ENCODE measurements at places on chromosomes 2 and 18.

DNA sequence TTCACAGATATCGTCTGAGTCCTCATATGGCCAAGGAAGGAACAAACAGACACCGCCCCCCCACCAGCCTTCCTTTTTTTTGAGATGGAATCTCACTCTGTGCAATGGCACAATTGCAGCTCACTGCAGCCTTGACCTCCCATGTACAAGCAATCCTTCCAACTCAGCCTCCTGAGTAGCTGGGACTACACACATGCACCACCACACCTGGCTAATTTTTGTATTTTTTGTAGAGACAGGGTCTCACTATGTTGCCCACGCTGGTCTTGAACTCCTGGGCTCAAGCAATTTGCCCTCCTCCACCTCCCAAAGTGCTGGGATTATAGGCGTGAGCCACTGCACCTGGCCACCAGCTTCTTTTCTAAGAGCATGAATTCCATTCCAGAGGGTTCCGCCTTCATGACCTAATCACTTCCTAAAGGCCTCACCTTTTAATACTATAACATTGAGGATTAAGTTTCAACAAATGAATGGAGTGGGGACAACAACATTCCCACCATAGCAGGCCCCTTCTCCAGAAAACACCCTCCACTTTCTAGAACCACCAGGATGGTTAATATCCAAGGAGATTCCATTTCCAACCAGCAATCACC, 2.2 kb upstream of the TMBIM1 start:
- no peak for ATAC-seq

DNA sequence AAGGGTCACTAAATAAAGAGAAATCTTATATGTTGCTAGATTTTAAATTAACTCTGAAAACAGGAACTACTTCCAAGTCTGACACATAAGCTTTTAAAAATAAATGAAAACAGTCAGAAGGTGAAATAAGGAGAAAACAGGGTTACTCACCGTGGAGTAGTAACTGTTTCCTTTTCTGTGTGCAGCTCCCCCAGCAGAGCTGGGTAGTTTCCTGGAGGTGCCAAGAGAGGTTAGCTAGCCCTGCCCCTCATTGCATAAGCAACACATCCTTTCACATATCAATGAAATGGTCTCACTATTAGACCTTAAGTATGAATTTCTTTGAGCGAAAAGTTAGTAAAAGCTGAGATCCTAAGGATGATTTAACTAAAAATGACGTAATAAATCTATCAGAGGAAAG, 54.0 kb upstream of the GPR75 start:
- ATAC-seq, result peak; percentile 65

- ATAC-seq, result no peak
Measured at GRCh38 chr2:205582366-205582765, 99.9 kb upstream of the NRP2 start.

GRCh38 chr2:102004581-102004980, 12.8 kb downstream of the IL1R2 start:
- no peak for ATAC-seq

- no peak for ATAC-seq
Measured at GRCh38 chr18:56083097-56083521, 495.1 kb upstream of the TCF4 start.

GRCh38 chr18:26710470-26711096, 154.9 kb downstream of the AQP4 start:
- no peak for ATAC-seq

- ATAC-seq, result no peak
Measured at GRCh38 chr2:65922030-65922429, 489.6 kb upstream of the SPRED2 start.

DNA sequence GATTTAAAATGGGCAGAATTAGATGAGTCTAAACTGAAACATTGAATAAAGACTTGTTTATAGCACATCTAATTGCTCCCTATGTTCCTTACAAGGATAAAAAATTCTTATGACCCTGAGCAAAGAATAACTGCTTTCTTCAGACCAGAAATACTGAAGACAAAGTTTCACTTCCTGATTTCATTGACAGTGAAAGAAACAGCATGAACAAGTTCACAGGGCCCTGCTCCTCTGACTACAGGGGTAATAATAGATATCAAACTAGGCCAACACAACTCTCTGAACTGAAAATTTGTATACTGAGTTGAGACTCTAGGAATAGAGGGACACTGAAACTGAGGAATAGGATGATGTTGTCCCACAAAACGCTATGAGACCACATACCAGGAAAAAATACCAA, 1383.3 kb upstream of the CDH2 start:
- ATAC-seq, result no peak

DNA sequence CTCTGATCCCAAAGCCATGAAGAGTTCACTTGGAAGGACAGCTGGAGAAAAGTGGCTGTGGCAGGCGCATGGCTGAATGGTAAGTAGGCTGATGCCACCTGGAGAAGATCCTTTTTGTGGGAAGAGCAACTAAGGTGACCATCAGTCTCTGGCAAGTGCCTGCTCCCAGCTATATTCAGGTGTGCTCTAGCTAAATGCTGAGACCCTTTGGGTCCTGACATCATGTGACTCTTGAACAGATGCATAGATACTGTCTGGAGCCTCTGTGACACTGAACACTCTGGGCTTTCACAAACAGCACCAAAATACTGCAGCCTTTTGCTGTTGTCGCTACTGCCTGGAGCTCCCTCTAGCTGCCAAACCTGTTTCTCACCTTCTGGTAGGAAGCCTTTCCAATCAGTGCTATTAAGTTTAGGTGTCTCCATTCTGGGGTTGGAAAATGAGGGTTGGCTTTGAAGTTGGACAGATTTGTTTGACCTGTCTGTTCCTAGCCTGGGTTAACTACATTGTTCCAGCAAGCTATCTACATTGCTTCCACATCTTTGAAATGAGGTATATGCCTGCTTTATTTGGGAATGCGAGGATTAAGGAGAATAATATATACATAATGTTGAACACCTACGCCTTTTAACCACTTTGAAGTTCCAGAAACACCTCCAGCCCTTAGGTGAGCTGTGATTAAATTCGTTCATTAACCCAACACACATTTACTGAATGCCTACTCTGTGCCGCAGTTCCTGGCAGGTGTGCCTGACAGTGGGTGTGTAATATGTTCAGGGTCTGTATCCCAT, 3.1 kb downstream of the EGR4 start:
- ATAC-seq, result no peak

DNA sequence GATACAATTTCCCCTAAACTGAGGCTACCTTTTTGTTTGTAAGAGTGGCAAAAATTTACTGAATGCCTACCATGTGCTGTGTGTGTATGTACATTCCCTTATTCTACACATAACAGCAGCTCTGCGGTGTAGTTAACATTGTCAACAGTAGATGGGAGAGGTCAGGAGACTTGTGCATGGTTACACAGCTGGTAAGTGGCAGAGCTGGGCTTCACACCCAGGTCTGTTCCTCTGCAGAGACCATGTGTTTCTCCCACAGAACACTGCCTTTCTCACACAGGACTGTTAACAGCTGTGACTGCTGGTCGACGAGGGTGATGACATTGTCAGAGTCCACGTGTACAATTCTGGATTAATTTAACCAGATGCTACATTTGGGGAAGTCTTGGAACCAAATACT, 49.1 kb downstream of the EML6 start:
- ATAC-seq, result no peak

- no peak for ATAC-seq
Measured at GRCh38 chr2:9770308-9771100, 72.8 kb upstream of the TAF1B start.

GRCh38 chr2:102726128-102727087, 35.4 kb upstream of the TMEM182 start:
- ATAC-seq, result no peak

DNA sequence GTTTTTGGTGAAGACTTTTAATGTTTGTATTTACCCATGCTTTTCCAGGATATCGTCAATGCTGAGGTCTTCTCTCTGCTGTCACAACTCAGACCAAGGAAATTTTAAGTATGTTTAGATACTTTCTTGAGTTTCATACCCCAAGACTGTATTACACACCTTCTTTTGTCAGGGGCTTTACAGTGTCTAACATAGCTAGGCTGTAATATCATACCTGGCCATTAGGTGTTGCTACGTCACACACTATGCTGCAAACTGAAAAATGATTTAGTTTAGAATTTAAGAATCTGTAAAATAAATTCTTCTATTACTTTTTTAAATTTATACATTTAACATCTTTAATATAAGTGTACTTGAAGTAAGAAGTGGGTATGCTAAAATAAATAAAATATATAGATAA, 358.4 kb upstream of the NRP2 start:
- ATAC-seq, result no peak

DNA sequence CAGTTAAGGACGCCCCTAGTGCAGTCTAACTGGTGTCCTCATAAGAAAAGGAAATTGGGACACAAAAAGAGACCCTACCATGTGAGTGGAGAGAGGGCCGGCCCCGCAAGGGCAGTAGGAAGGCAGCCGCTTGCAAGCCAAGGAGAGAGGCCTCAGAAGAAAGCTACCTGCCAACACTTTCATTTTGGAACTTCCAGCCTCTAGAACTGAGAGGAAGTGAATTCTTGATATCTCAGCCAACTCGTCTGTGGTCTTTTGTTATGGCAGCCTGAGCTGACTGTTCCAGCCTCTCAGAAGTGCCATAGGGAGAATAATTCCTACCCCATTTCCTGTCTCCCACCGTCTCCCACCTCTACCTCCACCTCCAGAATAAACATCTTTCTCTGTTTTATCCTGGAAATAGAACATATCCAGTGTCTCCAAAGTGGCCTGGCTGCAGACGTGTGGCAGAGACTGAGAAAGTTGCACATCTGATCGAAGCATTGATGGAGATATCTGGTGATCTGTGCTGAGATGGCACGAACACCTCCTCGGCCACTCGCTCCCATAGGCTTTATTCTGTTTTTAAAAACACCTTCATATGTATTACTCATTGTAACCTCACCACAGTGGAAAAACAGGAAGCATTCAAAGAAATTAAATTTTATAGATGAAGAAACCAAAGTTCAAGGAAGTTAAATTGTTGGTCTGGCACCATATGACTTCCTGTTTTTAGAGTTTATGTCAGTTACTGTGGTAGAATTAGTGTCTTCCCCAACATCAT, 39.5 kb upstream of the MARCO start:
- ATAC-seq, result no peak

GRCh38 chr18:79866889-79867574, 69.3 kb downstream of the KCNG2 start:
- ATAC-seq, result no peak

DNA sequence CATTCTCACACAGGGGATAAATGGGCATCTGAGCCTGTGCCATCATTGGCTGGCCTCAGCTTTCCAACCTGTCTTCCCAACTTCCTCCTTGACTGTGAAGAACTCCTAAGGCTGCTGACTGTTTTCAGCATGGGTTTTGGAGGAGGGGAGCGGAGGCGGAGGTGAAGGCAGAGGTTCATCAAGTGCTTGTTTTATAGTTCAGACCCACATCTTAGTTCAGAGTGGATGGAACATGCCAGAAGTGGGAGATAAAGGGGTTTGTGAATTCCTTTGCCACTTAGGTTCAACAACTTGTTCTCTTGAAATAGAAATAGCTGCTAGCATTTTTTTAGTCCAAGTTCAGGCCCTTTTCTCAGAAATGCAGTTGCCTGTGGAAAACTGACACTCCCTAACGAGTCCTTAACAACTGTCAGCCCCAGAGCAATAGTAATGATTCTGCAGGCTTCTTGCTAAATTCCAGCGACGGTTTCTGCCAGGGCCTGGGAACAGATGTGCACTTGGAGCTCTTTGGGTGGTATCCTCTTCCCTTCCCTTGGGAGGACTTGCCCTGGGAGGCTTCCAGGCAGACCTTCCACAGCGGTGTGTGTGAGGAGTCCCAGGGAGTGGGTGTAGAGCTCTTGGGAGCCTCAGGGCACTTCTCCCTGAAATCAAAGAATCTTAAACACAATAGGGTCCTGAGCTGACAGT, 30.1 kb upstream of the ITGA6 start:
- no peak for ATAC-seq

GRCh38 chr2:215668378-215668775, 232.5 kb upstream of the FN1 start:
- no peak for ATAC-seq

- no peak for ATAC-seq
Measured at GRCh38 chr18:57705011-57705410, 83.4 kb upstream of the NARS1 start.

DNA sequence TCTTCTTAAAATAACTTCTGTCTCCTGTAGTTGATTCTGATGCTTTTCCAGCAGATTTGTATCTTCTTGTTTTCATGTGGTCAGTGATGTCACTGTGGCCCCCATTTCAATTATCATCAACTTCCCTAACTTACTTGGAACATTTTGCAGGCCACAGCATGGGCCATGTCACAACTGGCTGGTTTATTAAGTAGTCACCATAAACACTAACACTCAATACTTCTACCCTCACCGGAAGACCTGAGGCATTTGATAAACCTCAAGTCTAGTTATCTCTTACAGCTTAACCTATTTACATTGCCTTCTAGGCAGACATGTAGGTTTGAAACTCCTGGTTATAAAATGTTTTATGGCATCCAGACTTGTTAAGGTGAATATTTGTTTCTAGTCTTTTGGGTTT, 37.4 kb upstream of the PROKR1 start:
- no peak for ATAC-seq

DNA sequence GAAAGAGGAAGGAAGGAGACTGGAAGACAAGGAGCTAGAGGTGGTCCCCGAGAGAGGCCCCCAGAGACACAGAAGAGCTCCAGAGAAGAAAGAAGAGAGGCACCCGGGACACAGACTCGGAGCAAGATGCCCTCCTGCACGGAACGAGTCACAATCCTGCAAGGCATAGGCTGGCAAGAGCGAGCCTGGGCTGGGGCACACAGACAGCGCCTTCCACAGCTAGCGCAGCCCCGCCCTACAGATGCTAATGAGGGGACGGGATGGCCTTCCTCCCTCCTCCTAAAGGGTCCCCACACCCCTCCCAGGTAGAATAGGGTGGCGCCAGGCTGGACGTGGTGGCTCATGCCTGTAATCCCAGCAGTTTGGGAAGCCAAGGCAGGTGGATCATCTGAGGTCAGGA, 19.8 kb upstream of the GPR17 start:
- no peak for ATAC-seq

- ATAC-seq, result no peak
Measured at GRCh38 chr2:170736628-170737027, 21.5 kb downstream of the SP5 start.

GRCh38 chr2:217049956-217050355, 190.1 kb upstream of the TNP1 start:
- no peak for ATAC-seq

DNA sequence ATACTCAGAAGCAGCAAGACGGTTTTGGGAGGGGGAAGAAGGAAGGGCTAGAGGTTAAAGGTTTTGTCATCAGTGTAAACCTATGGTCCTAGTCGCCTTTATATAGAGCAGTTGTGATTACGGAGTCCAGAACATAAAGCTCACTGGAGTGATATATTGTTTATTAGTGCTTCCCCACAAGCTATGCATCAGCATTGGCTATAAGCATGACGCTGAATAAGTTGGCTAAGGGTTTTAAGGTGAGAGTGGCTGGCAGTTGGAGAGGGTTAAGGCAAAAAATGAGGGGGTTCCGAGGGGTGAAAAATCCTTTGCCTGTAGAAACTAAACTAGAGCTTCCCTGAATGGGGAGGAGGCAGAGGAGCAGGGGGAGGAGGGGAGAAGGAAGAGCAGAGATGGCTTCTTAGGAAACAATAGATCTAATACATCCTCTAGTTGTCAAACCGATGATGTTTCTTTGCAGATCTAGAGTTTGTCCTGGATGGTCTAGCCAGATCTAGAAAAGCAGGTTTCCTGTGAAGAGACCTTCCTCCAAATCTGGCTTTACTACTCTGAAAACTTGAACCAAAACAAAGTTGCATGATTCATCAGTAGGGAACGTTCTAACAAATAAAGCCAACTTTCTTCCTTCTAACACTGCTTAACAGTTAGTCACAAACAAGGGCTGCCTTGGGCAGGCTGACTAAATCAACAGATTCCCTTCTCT, 2.5 kb downstream of the KLF7 start:
- ATAC-seq, result no peak
